ENCODE measurements at places on chromosomes 2 and 18. TPM values are rescaled to one million over a fixed set of nuclear protein-coding genes. Genes with fewer than 3 reads are reported as not detected.

RIT2 gene
- total RNA-seq: not detected

- no peaks in the 10 kb centered on the region for H3K27me3 ChIP-seq
- H3K27ac ChIP-seq: no peak overlapping the region
- H3K4me1 ChIP-seq: peaks cover 4% of the 10 kb centered on the region
These were observed 150.5 kb upstream of the NCKAP5 start for GRCh38 chr2:133718688-133719201.

DNA sequence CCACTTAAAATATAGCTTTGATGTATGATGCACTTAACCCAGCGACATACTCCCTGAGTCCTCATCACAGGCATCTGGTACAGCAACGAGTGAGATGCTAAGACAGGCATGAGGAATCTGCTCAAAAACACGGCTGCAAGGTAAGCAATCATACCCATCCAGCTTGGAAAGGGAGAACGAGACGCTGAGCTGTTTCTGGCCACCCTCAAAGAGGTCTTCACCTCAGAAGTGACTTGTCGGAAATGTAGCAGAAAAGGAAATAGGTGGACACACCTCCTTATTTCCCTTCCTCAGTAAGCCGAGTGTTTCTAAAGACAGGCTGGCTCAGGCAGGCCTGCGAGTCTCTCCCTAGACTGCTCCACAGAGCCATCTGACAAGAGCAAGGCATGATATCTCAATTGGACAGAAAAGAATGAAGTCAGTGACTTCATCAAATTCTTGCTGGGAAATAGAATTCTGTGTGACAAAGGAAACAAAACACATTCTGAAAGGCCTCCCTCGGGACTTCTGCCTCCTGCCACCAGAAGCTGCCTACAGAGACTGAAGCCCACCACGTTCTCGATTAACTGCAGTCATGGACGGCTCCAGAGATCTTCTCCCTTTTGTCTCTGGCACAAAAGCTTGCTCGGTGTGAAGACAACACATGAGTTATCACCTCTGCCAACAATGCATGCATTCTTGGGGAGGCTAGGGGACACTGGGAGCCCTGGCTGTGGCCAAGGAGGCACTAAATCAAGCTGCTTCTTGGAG is 84.3 kb downstream of the UXS1 start:
- DNase-seq: no peak
- H3K36me3 ChIP-seq: peaks cover 6% of the 10 kb centered on the region
- no peak overlapping the region for H3K27ac ChIP-seq
- no peak overlapping the region for H3K4me3 ChIP-seq
- no peaks in the 10 kb centered on the region for H3K27me3 ChIP-seq

GRCh38 chr2:204177251-204177976 is 240.9 kb downstream of the ICOS start:
- no peak overlapping the region for H3K27ac ChIP-seq
- DNase-seq: no peak

DNA sequence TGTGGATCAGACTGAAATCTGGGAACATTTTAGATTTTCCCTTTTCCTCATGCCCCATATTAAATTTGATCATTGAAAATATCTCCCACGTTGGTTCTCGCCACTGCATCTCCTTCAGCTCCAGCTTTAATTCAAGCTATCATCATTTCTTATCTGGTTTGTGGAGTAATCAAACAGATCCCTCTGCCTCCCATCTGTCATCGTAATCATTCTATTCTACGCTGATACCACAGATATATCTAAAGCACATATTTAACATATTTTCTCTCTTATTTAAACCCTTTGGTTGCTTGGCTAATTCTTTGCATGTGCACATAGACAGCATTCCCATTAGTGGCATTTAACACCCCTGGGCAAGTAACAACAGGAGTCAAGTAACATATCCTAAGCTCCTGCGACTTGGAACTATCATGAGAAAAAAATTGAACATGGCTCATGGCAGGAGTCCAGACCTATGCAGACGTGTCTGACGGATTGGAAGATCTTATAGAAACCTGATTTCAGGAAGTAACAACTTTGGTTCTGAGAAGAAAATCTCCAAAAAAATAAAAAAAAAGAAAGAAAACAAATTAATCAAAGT is 158.8 kb upstream of the KYNU start:
- H3K4me3 ChIP-seq: no peak overlapping the region
- H3K27me3 ChIP-seq: no peaks in the 10 kb centered on the region
- DNase-seq: no peak
- no peaks in the 10 kb centered on the region for H3K36me3 ChIP-seq

DNA sequence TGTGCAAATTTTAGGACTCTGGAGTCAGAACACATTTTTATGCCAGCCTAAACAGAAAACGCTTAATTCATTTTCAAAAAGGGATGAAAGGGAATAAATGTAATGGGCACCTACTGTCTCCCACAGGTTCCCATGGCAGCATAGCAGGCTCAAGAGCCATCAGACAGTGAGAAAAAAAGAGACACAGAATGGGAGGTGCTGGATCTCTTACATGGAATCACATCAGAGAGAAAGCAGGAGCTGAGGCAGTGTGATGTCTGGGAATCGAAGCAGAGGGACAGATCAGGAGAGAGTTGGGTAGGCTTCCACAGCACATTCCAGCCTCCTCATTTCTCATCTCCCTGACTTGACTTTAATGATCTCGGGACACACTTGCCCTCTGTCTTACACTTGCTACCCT is 684.3 kb downstream of the KCNJ3 start:
- no peak overlapping the region for H3K4me3 ChIP-seq
- H3K36me3 ChIP-seq: no peaks in the 10 kb centered on the region
- H3K27ac ChIP-seq: no peak overlapping the region
- H3K4me1 ChIP-seq: no peaks in the 10 kb centered on the region
- no peaks in the 10 kb centered on the region for H3K27me3 ChIP-seq

Data from right atrium auricular region (tissue), 2 donors.